Lower leg skin (tissue), 4 donors: ENCODE measurements at places on chromosomes 2 and 18.

DNA sequence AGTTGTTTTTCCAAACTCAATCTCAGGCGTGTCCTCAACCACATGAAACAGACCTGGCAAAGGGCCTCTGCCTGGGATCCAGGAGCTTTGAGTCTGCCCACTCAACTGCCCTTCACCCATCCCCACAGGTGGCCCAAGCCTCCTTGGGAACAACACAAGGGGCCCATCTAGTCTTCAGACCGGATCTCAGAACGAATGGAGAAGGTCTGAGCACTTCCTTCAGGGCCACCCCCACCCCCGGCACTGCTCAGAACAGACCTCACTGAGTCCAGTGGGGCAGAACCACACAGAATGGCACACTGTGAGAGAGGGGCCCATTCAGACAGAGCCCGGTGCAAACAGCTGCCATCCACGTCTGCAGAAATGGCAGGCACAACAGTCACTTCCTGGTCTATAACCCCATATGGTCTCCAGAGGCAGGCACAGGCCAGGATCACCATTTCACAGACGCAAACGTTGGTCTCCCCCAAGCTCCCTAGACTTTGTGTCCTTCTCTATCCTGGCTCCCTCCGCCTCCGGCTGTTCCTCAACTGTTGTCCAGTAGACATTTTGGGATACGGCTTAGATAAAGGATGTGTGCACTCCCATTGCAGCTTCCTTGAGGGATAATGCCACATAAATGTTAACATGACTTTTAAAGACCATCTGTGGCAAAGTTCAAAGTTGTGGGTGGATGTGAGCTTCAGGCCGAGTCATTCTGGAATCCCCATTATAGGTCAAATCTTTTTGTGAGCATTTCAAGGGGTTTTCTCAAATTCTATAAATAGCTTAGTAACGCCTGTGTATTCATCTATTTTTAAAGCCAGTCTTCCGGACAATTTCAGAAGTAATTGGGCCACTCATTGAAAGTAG is 149.7 kb downstream of the SMAD7 start:
- DNase-seq = no peak

DNA sequence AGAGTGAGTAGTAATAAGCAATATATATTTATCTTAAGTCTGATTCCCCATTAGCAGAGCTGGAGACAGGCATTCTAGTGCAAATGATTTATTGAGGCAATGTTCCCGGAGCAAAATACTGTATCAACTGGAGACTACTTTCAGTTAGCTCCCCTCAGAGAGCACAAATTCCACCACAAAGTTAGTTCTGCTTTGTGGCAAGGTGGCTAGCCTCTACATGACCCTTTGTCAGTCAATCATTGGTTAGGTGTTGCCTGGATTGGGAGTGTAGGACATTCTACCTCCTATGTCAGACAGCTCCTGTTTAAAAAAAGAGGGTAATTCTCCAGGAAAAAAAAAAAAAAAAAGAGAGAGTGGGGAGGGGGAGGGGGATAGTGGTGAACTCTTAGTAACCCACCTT is 402.2 kb downstream of the NR4A2 start:
- no peak for DNase-seq

DNA sequence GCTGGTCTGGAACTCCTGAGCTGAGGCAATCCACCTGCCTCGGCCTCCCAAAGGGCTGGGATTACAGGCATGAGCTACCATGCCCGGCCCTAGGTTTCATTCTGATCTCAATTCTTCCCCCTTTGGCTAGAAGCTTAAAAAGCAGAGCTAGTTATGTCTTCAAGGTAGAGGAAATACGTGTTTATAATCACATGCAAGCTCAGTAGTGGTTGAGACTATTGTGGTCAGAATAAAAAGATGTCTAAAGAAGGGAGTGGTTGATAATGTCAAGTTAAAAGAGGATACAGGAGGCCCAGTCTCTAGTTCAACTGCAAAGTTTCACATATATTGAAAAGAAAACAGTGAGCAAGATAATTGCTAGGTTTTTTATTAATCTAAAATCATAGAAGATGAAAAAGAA is 807.8 kb upstream of the ACVR2A start:
- DNase-seq = no peak

DNA sequence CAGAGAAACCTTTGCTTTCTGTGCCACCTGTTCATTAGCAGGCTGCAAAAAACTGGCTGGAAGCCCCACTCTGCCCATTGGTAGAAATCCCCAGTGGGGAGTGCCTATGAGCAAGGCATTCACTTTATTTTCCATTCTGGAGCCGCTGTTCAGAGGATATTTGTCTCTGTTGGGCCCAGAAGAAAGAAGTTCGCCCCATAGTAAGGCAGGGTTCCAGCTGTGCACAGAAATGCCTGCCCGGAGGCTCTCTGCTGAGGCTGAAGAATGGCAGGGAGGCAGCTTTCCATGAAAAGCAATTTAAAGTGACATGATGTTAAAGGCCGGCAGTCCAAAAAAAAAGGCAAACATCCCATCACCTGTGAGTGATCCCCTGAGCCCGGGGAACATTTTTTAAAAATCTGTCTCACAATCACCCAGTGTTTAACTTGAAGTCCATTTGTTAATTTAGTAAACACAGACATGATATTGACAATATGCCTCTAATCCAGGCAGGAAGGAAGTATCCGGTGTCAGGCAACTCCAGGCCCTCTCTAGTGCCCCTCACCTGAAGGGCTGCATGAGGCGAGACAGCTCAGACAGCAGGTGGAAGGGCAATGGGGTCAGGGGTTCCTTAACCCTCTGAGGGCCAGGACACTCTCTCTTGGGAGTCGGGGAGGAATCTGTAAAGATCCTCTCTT is 265.1 kb upstream of the SIX2 start:
- no peak for DNase-seq

DNA sequence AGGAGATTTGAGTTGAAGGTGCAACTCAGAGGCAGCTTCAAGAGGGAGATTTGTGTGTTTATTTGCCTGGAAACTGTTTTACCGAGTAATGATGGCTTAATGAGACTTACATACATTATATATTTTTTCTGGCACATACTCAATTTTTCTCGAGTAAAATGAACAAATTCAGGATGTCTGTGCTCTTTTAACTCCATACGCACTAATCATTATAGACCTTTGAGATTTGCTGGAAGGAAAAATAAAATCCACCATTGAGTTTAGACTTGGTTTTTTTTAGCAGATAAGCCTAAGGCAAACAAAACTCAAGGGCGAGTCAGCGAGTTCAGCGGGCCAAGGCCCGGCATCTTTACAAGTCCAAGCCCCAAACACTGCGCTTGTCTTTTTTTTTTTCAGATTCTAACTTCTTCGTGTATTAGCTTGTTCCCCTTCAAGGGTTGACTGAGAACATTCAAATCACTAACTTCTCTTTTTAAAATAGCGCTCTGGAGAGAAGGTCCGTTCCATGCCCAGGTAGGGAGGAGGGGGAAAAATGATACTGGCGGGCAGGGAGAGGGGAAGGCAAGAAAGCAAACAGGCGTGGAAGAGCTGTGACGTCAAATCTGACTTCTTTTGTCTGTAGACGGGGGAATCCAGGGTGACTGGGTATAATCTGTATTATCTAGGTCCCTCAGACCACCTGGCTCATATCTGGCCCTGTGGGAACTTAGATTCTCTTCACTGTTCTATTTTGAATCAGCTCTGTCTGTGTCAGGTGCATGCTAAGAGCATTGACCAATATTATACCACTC is 72.7 kb upstream of the MAP3K20 start:
- DNase-seq = no peak

DNA sequence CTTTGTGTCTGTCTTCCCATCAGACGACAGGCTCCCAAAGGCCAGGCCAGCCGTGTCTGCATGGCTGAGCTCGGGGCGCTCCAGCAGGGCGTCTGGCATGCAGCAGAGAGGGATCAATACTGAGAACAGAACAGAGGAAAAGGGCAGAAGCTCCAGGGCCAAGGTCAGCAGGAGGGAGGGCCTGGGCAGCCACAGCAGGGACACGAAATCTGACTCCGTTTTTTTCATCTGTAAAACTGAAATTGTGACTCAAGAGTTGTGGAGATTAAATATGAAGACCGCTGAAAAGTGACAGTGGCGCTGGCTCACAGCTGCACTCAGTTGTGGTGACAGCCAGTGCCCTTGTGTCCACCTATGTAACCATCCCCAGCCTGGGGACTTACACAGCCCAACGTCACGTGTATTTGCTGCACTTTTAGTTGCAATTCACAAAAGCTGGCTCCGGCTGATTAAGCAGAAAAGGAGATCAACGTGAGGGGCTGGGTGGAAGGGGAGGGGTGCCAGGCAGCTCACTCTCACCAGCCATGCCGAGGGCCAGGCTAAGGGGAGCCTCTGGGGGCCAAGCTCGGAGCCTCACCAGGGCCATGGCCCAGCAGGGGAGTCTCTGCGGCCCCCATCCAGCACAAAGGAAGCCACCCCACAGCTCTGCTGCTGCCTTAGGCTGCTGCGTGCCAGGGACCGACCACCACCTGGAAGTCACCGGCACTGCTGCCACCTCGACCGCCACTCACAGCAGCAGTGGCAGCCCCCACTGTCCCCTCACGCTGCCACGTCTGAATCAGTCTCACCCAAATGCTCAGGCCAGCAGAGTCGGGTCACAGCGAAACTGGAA is 74.7 kb downstream of the EIPR1 start:
- DNase-seq = no peak

DNA sequence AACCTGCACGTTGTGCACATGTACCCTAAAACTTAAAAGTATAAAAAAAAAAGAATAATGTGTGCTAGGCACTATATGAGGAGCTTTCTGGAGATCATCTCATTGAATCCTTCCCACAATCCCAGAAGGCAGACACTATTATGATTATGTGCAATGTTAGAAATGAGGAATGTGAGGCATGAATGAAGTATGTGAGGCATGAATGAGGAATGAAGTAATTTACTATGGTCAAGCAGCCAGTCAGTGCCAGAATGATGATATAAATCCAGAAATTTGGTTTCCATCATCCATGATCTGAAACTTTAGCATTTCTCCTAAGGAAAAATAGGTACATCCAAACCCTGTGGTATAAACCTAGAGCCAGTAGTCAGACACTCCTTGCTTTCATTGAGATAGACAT is 42.0 kb downstream of the CCDC148 start:
- DNase-seq = no peak

DNA sequence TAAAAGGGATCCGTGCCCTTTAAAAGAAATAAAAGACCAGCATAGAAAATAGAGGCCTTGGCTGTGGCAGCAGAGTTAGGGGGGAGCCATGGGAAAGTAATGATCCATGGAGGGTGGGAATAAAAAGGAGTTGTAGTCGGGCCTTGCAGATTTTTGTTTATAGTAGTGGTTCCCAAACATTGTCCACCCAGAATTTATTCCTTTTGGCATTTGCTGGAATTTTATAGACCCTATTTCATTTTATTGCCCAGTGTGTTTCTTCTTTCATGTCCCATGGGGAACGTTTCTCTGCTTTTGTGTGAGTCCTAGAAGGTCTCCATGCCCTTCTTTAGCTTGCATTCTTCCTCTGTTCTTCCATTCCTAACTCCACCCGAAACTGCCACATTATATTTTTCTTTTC is 222.2 kb downstream of the LTBP1 start:
- no peak for DNase-seq

GRCh38 chr2:24179683-24180082 is 4.8 kb downstream of the FAM228A start:
- DNase-seq = no peak

GRCh38 chr2:72007402-72007801 is 140.3 kb downstream of the CYP26B1 start:
- DNase-seq = no peak

GRCh38 chr2:237901932-237902850 is 42.8 kb downstream of the RAMP1 start:
- no peak for DNase-seq

DNA sequence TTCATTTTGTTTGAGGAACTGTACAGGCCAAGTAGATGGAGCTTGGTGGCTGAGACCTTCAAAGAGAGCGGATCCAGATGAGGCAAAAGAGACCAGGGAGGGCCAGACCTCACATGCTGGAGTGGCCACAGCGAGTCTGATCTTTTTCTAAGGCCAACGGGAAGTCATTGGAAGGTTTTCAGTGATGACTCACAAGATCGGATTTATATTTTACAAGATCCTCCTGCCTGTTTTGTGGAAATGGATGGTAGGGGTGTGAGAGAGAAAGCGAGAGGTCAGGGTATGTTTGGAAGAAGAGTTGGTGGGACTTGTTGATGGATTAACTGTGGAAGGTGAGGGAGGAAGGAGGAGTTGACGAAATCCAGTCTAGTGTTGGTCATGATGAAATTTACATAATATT is 44.6 kb upstream of the TUBA3D start:
- no peak for DNase-seq

DNA sequence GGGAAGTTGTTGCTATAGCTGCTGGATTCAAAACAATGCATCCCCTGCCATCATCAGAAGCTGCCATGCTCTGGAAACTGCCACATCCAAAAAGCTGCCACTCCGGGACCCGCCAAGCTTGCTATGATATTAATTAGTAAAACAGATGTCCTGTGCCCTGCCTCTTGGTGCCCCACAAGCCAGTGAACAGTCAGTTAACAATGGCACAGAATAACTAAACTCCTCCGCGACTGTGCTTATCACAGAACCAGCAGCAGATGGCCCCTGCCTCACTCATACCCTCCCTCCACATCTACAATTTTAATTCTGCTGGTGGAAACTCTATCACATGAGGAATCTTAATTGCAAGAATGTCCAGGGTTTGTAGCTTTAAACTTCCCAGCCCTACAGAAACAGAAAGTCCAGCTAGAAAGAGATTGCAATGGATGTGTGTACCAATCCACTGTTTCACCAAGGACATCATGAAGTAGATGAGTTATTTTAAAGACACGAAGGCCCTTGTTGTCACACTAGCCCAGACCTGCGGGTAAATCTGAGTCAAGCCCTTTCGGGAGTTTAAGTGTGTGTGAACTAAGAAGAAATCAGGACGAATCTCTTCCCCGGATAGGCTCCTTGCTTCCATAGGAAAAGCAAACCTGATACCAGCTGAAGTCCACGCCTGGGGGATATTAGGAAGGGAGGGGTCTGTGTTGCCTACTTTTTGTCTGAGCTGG is 7.4 kb upstream of the ACYP2 start:
- DNase-seq = no peak

DNA sequence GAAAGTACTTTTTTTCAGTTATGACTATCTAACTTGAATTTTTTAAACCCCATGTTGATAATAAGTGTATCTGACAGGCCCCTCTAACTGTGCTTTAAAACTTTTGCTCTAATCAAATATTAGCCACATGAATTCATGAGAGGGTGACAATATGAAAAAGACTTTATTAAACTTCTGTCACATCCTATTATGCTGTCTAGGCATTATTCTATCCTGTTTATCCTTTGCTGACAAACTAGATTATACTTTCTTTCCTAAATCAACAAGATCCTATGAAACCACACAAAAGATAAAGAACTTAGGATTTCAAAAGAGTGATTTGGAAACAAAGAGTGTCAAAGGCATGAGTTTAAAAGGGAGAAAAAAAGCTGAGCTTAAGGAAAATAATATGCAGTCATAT is 57.8 kb downstream of the ST6GAL2 start:
- no peak for DNase-seq

- peak; percentile 86 for DNase-seq
Observed at GRCh38 chr18:33577685-33578517, at the start of gene ASXL3. Gene ASXL3, plus strand, starts transcription at chr18:33578219. Its CDS starts 413 bp downstream, at chr18:33578632.

GRCh38 chr2:18475884-18476283 is 84.6 kb downstream of the RDH14 start:
- DNase-seq = no peak

GRCh38 chr2:84732897-84733778 is 147.7 kb downstream of the TRABD2A start:
- DNase-seq = no peak
